ENCODE measurements at places on chromosomes 4 and X.

DNA sequence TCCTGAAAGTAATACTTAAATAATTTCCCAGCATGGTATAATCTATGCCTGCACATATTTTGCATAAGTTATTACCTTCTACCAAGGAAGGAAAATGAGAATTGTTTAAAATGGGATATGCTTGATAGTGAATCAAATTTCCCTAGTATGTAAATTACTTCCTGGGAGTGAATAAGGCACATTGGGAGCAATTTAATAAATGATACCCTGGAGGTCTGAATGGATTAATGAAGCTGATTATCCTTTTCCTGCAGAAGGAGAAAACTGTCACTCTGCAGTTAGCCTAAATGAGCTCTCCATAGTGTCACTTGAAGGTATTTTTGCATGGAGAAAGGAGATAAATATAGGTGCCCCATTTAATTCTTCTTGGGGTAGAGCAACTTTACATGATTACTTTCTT is 2212.0 kb downstream of the PCDH7 start:
- no peak for DNase-seq

GRCh38 chr4:172061204-172061603 is 248.0 kb downstream of the GALNTL6 start:
- no peak for DNase-seq

GRCh38 chr4:61312526-61312925 is 112.4 kb downstream of the ADGRL3 start:
- DNase-seq, result peak; percentile 61

DNA sequence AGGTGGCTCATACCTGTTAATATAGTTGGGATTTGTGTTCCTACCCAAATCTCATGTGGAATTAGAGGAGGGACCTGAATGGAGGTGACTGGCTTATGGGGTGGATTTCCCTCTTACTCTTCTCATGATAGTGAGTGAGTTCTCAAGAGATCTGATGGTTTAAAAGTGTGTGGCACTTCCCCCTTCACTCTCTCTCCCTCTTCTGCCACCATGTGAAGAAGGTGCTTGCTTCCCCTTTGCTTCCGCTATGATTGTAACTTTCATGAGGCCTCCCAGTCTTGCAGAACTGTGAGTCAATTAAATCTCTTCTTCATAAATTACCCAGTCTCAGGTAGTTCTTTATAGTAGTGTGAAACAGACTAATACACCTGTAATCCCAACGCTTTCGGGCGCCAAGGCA is 28.3 kb upstream of the WDR19 start:
- DNase-seq, result no peak

- peak; percentile 45 for DNase-seq
Observed at GRCh38 chr4:19748519-19749479, 502.9 kb upstream of the SLIT2 start.

DNA sequence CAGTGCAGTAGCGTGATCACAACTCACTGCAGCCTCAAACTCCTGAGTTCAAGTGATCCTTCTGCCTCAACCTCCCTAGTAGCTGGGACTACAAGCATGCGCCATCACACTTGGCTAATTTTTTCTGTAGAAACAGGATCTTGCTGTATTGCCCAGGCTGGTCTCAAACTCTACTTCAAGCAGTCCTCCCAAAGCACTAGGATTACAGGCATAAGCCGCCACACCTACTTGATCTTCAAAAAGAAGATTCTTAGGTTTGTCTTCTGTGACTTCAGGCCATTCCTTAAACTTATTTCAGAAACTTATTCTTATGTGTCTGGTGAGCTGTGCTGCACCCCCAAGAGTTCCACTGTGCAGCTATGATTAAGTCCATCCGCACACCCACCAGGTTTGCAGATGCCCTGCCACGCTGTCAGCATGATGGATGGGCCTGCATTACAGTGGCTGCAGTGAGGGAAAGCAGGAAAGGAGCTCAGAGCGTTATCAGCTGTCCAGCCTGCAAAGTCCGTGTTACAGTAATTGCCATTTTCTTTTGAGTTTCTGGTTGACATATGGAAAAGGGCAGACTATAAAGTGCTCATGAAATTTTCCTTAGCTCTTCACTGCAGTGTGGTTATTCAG is 146.6 kb downstream of the AASDH start:
- DNase-seq, result no peak

DNA sequence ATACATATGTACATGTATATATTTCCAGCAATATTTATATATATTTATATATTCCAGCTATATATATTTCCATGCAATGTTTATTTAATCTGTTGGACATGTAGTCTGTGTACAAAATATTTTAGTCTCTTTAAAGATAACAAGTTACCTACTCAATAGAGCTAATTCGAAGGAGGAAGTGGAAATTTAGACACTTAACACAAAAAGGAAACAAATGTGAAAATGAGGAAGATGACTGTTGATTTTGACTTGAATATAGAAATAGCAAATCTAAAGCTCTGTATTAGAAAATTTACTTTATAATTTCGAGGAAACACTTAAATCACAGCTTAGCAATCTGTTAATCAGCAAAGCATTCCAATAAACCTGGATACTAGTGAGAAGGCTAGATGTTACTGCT is 1064.4 kb downstream of the PCDH7 start:
- DNase-seq, result no peak

GRCh38 chrX:46260499-46260898 is 284.7 kb downstream of the ZNF674 start:
- DNase-seq, result peak; percentile 91

GRCh38 chr4:107183155-107183774 is 147.2 kb upstream of the DKK2 start:
- DNase-seq, result peak; percentile 66

- no peak for DNase-seq
Observed at GRCh38 chr4:102598762-102599374, 97.7 kb downstream of the NFKB1 start.

GRCh38 chr4:89889289-89889688 is 5.4 kb upstream of the MMRN1 start:
- DNase-seq, result no peak

DNA sequence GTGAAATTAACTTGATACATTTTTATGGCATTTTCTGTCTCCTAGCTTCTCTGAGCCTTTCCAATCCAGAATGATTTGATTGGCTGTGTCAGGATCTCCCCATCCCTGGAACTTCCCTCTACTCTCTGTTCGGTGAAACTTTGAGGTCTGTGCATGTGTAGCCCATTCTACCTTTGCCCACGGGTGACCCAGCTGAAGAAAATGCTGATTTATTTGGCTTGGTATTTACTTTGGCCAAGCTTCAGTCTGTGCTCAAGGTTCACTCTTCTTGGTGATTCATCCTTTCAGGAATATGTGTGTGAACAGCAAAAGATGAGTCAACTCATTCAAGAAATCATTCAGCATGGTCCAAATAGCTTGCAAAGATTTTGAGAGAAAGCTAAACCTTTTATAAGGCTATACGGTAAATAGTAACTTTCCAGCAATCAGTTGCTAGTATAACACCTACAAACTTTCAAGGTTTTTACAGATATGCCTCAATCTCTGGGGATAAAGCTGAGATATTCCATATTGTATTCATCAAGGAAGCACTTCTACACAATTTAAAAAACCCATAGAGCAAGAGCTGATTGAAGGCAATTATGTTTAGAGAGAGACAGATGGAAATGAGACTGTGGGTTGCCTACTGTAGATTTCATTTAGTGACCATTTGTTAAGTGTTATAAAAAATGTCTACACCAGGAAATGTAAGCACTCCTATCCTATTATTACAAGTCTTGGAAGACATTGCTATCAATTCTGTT is 233.9 kb upstream of the CXXC4 start:
- DNase-seq, result peak; percentile 98

DNA sequence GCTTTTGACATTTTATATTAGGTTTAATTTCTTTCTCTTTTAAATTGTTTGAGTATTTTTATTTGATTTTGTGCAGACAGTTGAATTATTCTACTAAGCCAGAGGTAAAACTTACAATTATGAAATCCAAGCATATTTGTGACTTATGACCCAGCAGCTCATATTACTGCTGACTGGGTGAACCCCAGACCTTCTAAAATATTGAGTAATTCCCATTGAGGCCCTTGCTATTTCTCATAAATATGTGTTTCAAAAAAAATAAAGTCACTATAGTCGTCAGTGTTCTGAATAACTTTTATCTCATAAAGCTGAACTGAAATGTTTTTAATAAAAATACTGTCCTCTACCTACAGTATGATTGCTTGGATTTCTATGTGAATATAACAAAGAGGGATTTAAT is 303.1 kb downstream of the IQCM start:
- DNase-seq, result no peak
